Muscle of leg (tissue), 16 donors: ENCODE measurements at places on chromosomes 12 and 14. TPM values are rescaled to one million over a fixed set of nuclear protein-coding genes. Genes with fewer than 3 reads are reported as not detected.

DNA sequence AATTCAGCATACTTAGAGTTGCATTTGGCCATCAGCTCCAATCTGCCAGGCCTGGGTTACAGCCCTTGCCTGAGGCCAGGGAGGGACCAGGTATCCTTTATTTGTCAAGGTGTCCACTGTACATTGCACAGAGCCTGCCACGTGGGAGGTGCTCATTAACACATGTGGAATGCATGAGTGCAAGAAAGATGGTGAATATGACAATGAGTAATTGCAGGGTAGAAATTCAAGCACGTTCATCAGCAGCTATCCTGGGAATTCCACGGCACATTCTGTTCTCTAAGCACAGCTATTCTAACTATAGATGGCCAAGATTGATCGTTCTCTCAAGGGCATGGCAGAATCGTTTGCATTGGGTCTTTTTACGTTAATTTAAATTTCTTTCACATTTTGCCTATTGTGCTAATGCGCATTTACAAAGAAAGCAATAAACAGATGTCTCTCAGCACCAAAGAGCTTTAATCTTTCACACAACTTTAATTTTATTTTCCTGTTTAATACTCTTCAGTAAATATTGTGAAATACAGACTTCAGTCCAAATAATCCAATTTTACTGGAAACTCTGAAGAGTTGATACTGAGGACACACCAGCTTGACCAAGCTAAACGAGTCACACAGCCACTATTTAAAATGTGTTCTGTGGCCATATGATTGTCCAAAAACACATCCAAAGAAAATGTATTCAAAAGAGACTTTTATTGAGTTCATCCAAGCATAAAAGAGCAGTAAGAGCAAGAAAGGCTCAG, 1025.7 kb upstream of the TMEM132C start:
- no peak overlapping the region for H3K27ac ChIP-seq
- DNase-seq = no peak
- no peaks in the 10 kb centered on the region for H3K27me3 ChIP-seq
- H3K36me3 ChIP-seq = no peaks in the 10 kb centered on the region
- H3K4me3 ChIP-seq = no peak overlapping the region

DNA sequence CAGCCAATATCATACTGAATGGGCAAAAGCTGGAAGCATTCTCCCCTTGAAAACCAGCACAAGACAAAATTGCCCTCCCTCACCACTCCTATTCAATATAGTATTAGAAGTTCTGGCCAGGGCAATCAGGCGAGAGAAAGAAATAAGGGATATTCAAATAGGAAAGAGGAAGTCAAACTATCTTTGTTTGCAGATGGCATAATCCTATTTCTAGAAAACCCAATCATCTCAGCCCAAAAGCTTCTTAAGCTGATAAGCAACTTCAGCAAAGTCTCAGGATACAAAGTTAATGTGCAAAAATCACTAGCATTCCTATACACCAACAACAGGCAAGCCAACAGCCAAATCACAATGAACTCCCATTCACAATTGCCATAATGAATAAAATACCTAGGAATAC, 21.0 kb upstream of the ANP32D start:
- no peak overlapping the region for H3K27ac ChIP-seq
- no peak overlapping the region for H3K4me3 ChIP-seq
- H3K4me1 ChIP-seq = no peaks in the 10 kb centered on the region
- no peak for DNase-seq
- no peaks in the 10 kb centered on the region for H3K27me3 ChIP-seq

DNA sequence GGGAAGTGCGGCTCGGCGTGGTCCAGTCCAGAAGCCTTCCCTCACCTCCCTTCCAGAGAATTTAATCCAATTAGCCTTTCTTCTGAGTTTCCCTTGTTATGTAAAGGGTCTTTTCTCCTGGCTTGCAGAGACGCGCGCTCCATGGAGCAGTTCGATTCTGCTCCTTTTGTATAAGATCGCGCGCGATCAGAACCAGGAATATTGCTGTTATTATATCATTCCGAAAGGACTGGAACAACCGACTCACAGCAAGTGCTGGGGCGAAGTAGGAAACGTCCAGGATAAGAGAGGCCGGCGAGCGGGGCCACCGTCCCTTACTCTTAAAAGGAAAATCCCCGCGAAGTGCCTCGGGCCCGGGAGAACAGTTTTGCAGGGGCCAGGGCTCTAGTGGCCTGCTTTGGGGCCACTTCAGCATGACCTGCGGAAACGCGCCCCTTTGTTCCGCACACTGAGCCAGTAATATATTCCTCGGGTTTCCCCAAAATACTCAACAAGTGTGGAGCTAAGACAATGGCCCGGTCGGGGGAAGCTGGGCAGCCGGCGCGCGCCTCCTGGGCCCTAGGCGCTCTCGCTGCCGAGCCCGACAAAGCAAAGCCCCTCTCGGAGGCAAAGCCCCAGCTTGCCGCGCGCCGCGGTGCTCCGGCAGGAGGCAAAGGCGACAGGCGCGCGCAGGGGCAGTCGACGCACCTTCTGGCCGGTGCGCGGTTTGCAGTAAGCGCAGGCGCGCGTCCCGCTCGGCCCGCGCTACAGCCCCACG, 2.9 kb downstream of the RFX4 start:
- H3K27me3 ChIP-seq = peaks cover 97% of the 10 kb centered on the region
- H3K4me3 ChIP-seq = no peak overlapping the region
- H3K4me1 ChIP-seq = peaks cover 45% of the 10 kb centered on the region
- H3K36me3 ChIP-seq = no peaks in the 10 kb centered on the region
- no peak overlapping the region for H3K27ac ChIP-seq

TMCC3 gene
- total RNA-seq = 16.3 TPM

DNA sequence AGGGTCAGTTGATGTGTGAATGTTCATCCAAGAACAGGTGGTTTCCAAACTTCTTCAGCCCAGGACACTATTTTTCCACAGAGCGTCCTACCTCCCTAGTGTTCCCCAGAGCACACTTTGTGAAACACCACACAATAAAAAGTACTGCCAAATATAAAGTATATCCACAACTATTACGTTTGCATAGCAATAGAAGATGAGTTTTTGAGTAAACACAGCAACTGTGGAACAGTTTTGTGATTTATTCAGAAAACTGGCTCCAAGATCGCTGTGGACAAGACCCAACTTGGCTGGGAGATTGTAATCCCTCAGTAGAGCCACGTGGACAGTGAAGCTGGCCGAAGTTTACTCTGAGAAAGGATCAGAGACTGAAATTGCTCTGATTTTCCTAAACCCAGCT, 14.5 kb upstream of the MAP1LC3B2 start:
- H3K4me3 ChIP-seq = no peak overlapping the region
- DNase-seq = peak; percentile 99
- H3K36me3 ChIP-seq = no peaks in the 10 kb centered on the region
- H3K4me1 ChIP-seq = peaks cover 50% of the 10 kb centered on the region
- no peaks in the 10 kb centered on the region for H3K27me3 ChIP-seq
- H3K27ac ChIP-seq = peak overlapping the region; percentile 91

GRCh38 chr12:2409656-2410265, 357.0 kb downstream of the CACNA1C start:
- H3K4me3 ChIP-seq = no peak overlapping the region
- peaks cover 2% of the 10 kb centered on the region for H3K4me1 ChIP-seq
- H3K36me3 ChIP-seq = no peaks in the 10 kb centered on the region
- DNase-seq = no peak

KCNH5 gene
- 0.04 TPM for total RNA-seq

GRCh38 chr14:51507511-51507905, 144.2 kb upstream of the FRMD6 start:
- H3K4me1 ChIP-seq = peaks cover 28% of the 10 kb centered on the region
- no peaks in the 10 kb centered on the region for H3K27me3 ChIP-seq
- peak; percentile 74 for DNase-seq
- no peak overlapping the region for H3K4me3 ChIP-seq

GRCh38 chr14:74048281-74048680, 29.1 kb downstream of the BBOF1 start:
- no peak overlapping the region for H3K27ac ChIP-seq
- peaks cover 11% of the 10 kb centered on the region for H3K36me3 ChIP-seq
- H3K4me3 ChIP-seq = no peak overlapping the region
- no peaks in the 10 kb centered on the region for H3K4me1 ChIP-seq

DNA sequence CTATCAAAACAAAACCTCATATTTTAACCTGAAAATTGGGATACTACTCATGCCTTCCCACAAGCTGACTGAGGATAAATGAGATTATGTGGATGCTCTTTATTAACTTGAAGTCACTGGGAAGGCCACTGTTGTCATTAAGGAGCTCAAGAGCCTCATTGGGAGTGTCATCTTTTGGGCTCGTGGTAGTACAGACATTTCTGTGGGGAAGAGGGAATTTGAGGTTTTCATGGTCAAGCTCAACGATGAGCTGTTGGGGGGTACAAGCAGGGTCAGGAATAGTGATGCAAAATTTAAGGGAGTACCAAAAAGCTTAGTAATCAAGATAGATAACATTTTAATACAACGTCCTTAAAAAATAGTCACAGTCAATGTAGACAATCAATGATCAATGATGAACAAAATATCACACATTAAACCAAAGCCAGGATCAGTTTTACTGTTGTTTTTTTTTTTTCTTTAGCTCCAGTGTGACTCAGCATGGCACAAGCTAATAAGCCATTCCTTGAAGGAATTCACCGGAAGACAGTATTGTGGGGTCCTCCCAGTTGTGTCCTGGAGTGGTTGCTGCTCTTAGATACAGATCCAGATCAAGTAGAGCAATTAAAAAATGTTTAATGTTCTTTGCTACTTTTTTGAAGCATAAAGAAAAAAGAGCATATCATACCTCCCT, 130.9 kb downstream of the C12orf75 start:
- no peak overlapping the region for H3K27ac ChIP-seq
- no peaks in the 10 kb centered on the region for H3K27me3 ChIP-seq
- peaks cover 8% of the 10 kb centered on the region for H3K4me1 ChIP-seq
- DNase-seq = no peak
- no peak overlapping the region for H3K4me3 ChIP-seq
- H3K36me3 ChIP-seq = no peaks in the 10 kb centered on the region

DNA sequence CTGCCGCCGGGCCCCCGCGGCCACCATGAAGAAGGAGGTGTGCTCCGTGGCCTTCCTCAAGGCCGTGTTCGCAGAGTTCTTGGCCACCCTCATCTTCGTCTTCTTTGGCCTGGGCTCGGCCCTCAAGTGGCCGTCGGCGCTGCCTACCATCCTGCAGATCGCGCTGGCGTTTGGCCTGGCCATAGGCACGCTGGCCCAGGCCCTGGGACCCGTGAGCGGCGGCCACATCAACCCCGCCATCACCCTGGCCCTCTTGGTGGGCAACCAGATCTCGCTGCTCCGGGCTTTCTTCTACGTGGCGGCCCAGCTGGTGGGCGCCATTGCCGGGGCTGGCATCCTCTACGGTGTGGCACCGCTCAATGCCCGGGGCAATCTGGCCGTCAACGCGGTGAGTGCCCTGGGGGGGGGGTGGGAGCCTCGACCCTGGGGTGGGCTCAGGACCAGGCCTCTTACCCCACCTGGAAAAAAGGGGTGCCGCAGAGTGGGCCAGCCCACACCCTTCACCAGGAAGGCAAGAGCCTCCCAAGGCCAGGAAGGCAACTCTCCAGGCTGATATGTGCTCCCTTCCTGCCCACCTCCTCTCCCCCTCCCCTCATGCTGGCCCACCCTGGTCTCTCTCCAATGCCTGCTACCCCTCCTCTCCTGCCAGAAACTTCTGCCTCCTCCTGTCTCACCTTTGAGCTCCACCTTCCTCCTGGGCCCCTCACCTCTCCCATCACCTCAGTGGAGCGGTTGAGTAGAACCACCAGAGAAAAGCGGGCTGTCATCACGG, 507 bp downstream of the AQP5 start:
- no peak overlapping the region for H3K4me3 ChIP-seq
- peaks cover 31% of the 10 kb centered on the region for H3K4me1 ChIP-seq
- H3K27ac ChIP-seq = no peak overlapping the region
- H3K27me3 ChIP-seq = peaks cover 76% of the 10 kb centered on the region
- no peak for DNase-seq
- H3K36me3 ChIP-seq = no peaks in the 10 kb centered on the region

GRCh38 chr14:101019541-101019940, 116.0 kb upstream of the RTL1 start:
- no peak overlapping the region for H3K4me3 ChIP-seq
- peaks cover 10% of the 10 kb centered on the region for H3K4me1 ChIP-seq
- no peak for DNase-seq
- no peaks in the 10 kb centered on the region for H3K27me3 ChIP-seq
